Activated CD4-positive, alpha-beta T cell treated with anti-CD3 and anti-CD28 coated beads for 36 hours (primary cell): ENCODE measurements at places on chromosomes 2 and 18.
A peak's percentile ranks its signal among the peaks of the same experiment; 100 is the strongest.

- H3K4me1 ChIP-seq: peaks cover 15% of the 10 kb centered on the region
- H3K36me3 ChIP-seq: no peaks in the 10 kb centered on the region
- no peaks in the 10 kb centered on the region for H3K27me3 ChIP-seq
Observed at GRCh38 chr2:128249555-128249954, 69.1 kb downstream of the HS6ST1 start.

- no peaks in the 10 kb centered on the region for H3K27me3 ChIP-seq
- peaks cover 43% of the 10 kb centered on the region for H3K4me1 ChIP-seq
- peak within 1 kb of the TSS; percentile 86 for H3K4me3 ChIP-seq
- peaks cover 22% of the 10 kb centered on the region for H3K36me3 ChIP-seq
Observed at GRCh38 chr2:201182650-201183364, at the start of gene CASP10. CASP10 (plus strand) TSS chr2:201183141; CDS start chr2:201185778, 2,637 bp downstream.

GRCh38 chr2:204299766-204300165 is 245.5 kb upstream of the PARD3B start:
- H3K4me1 ChIP-seq: no peaks in the 10 kb centered on the region
- peaks cover 11% of the 10 kb centered on the region for H3K27me3 ChIP-seq
- no peaks in the 10 kb centered on the region for H3K36me3 ChIP-seq
- H3K4me3 ChIP-seq: no peak overlapping the region
- no peak for DNase-seq
- no peak overlapping the region for H3K27ac ChIP-seq

GRCh38 chr2:214649440-214650205 is 159.9 kb downstream of the BARD1 start:
- no peak for DNase-seq
- H3K4me3 ChIP-seq: no peak overlapping the region
- H3K4me1 ChIP-seq: no peaks in the 10 kb centered on the region
- H3K36me3 ChIP-seq: no peaks in the 10 kb centered on the region

GRCh38 chr2:37631698-37632097 is 39.7 kb downstream of the CDC42EP3 start:
- DNase-seq: no peak
- H3K27ac ChIP-seq: no peak overlapping the region
- H3K4me1 ChIP-seq: peaks cover 80% of the 10 kb centered on the region
- H3K27me3 ChIP-seq: no peaks in the 10 kb centered on the region

GRCh38 chr2:144469798-144470197 is 50.1 kb downstream of the ZEB2 start:
- H3K36me3 ChIP-seq: no peaks in the 10 kb centered on the region
- no peak overlapping the region for H3K27ac ChIP-seq
- peaks cover 10% of the 10 kb centered on the region for H3K4me1 ChIP-seq
- DNase-seq: no peak
- peaks cover 2% of the 10 kb centered on the region for H3K27me3 ChIP-seq

DNA sequence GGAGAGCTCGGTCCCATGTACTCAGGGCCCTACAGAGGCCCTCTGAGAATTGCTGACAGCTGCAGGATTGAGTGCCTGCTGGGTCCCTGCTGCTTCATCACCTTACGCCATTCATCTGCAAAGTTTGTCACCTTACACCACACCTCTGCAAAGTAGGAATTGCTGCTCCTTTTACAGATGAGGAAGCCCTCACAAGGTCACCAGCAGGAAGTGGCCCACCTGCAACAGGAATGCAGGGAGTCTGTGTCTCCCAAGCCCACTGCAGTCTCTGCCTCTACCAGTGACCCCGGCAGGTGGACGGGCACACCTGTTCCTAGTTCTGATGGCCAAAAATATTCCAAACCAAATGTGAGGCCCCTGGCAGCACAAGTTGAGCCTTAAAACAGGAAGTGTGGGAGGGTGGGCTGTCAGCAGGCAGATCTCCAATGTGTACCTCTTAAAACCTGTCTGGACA is 441.4 kb downstream of the NBAS start:
- no peak overlapping the region for H3K27ac ChIP-seq
- H3K27me3 ChIP-seq: no peaks in the 10 kb centered on the region
- no peak for DNase-seq

GRCh38 chr2:2837746-2838547 is 506.9 kb upstream of the MYT1L start:
- no peaks in the 10 kb centered on the region for H3K4me1 ChIP-seq
- H3K27me3 ChIP-seq: no peaks in the 10 kb centered on the region
- no peak for DNase-seq
- no peak overlapping the region for H3K4me3 ChIP-seq
- H3K27ac ChIP-seq: no peak overlapping the region
- no peaks in the 10 kb centered on the region for H3K36me3 ChIP-seq
